ENCODE measurements at places on chromosomes 4 and X.

GRCh38 chr4:42348692-42349091, 48.6 kb upstream of the SHISA3 start:
- no peak overlapping the region for H3K27ac ChIP-seq
- H3K4me1 ChIP-seq = peaks cover 2% of the 10 kb centered on the region
- no peaks in the 10 kb centered on the region for H3K27me3 ChIP-seq
- no peaks in the 10 kb centered on the region for H3K36me3 ChIP-seq
- DNase-seq = no peak
- no peak overlapping the region for H3K4me3 ChIP-seq

DNA sequence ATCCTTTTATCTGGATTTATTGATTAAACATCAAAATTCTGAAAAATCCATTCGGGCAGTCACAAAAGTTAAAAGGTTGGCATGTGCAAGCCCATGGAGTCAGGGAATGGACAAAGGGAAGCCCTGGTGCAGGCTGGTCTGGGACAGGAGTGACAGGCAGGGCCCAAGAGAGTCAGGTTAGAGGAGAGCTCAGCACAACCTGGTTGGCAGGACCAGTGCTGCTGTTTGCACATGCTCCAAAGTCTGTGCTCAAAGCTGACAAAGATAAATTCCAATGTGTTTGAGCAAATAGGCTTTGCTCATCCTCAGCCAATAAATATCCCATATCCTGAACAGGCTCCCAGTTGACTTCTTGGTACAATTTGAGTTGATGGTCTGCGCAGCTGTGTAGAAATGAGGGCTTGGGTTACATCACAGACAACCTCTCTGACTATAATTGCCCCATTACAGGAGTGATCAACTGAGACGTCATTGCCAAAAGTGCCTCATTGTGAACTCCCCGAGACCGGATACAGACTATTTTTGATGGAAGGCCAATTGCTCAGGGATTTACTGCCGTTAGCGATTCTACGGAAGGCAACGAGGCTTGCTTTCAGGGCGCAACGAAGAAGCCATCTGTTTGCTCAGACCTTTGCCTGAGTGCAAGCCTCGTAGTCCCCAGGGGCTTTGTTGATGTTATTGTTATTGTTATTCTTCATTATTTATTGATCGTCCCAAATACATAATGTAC, 1008.1 kb upstream of the TENM3 start:
- no peaks in the 10 kb centered on the region for H3K36me3 ChIP-seq
- H3K4me3 ChIP-seq = no peak overlapping the region
- H3K4me1 ChIP-seq = no peaks in the 10 kb centered on the region
- DNase-seq = no peak

GRCh38 chr4:70714079-70714887, 7.5 kb upstream of the RUFY3 start:
- H3K27ac ChIP-seq = no peak overlapping the region
- H3K4me1 ChIP-seq = peaks cover 40% of the 10 kb centered on the region
- peak overlapping the region; percentile 20 for H3K4me3 ChIP-seq
- DNase-seq = no peak

- DNase-seq = peak; percentile 48
- peaks cover 11% of the 10 kb centered on the region for H3K4me1 ChIP-seq
- H3K27ac ChIP-seq = no peak overlapping the region
- no peaks in the 10 kb centered on the region for H3K36me3 ChIP-seq
Observed at GRCh38 chrX:71147496-71148277, 3.0 kb downstream of the NLGN3 start.

- no peaks in the 10 kb centered on the region for H3K27me3 ChIP-seq
- H3K4me1 ChIP-seq = peaks cover 4% of the 10 kb centered on the region
- no peaks in the 10 kb centered on the region for H3K36me3 ChIP-seq
Observed at GRCh38 chr4:121791481-121791880, 9.6 kb upstream of the EXOSC9 start.

DNA sequence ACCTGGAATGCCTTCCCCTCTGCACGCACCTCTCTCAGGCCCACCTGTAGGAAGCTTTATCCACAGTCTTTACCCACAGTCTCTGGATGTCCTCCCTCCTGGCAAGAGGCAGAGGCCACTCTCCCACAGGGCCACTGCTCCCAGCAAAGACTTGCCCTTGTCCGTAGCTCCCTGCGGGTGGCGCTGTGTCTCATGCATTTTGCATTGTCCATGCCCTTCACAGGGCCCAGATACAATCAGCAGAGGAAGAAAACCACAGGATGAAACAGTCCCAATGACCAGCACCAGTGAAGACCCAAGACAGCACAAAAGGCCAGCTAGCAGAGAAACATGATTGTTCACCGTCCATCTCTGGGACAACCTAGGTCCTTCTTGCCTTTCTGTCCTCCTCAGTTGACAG, 2.1 kb upstream of the NSG1 start:
- H3K36me3 ChIP-seq = no peaks in the 10 kb centered on the region
- no peak overlapping the region for H3K4me3 ChIP-seq
- peaks cover 16% of the 10 kb centered on the region for H3K4me1 ChIP-seq
- H3K27ac ChIP-seq = no peak overlapping the region
- no peaks in the 10 kb centered on the region for H3K27me3 ChIP-seq

DNA sequence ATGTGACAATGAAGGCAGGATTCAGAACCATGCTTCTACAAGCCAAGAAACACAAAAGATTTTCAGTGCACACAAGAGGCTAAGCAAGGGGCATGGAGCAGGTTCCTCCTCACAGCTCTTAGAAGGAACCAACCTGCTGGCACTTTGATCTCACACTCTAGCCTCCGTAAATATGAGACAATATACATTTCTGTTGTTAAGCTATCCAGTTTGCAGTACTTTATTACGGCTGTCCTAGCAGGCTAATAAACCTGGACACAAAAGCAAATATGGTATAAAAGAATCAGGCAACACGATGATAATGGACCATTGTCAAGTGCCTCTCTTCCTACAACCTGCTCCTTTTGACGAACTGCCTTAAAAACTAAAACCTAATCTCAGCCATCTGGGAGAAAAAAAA, 114.5 kb downstream of the ZAR1 start:
- peaks cover 13% of the 10 kb centered on the region for H3K36me3 ChIP-seq
- DNase-seq = no peak
- no peak overlapping the region for H3K4me3 ChIP-seq
- no peaks in the 10 kb centered on the region for H3K27me3 ChIP-seq
- H3K27ac ChIP-seq = no peak overlapping the region
- H3K4me1 ChIP-seq = peaks cover 20% of the 10 kb centered on the region

- H3K4me1 ChIP-seq = no peaks in the 10 kb centered on the region
- H3K36me3 ChIP-seq = no peaks in the 10 kb centered on the region
- H3K27me3 ChIP-seq = no peaks in the 10 kb centered on the region
- H3K4me3 ChIP-seq = no peak within 1 kb of the TSS
- no peak for DNase-seq
Observed at GRCh38 chr4:86891762-86892635, at the start of gene C4orf36. C4orf36 (minus strand) TSS chr4:86892422; CDS start chr4:86891520, 902 bp downstream.

DNA sequence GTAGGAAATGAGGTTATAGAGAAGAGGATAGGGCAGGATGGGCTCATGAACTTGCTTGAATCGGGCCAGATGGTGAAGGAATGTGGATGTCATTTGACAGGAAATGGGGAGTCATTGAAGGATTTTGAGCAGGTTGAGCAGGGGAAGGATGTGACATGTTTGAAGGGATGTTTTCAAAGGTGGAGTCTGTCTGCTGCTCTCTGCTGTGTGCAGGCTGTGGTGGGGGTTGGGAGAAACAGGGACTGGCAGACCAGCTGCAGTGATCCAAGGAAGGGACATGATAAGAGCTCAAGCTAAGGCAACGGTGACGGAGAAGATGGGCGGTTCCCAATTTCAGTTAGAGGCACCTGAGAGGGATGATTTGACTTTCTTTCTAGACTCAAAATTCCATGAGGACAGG, 14.0 kb upstream of the XPNPEP2 start:
- H3K36me3 ChIP-seq = no peaks in the 10 kb centered on the region
- DNase-seq = peak; percentile 16
- no peak overlapping the region for H3K4me3 ChIP-seq
- H3K4me1 ChIP-seq = no peaks in the 10 kb centered on the region
- no peaks in the 10 kb centered on the region for H3K27me3 ChIP-seq

- H3K36me3 ChIP-seq = no peaks in the 10 kb centered on the region
- H3K27ac ChIP-seq = no peak overlapping the region
Observed at GRCh38 chrX:30530606-30531005, 47.0 kb downstream of the TASL start.

GRCh38 chrX:152907084-152907651, 9.3 kb downstream of the ZNF185 start:
- DNase-seq = no peak
- H3K27me3 ChIP-seq = no peaks in the 10 kb centered on the region
- H3K36me3 ChIP-seq = no peaks in the 10 kb centered on the region

DNA sequence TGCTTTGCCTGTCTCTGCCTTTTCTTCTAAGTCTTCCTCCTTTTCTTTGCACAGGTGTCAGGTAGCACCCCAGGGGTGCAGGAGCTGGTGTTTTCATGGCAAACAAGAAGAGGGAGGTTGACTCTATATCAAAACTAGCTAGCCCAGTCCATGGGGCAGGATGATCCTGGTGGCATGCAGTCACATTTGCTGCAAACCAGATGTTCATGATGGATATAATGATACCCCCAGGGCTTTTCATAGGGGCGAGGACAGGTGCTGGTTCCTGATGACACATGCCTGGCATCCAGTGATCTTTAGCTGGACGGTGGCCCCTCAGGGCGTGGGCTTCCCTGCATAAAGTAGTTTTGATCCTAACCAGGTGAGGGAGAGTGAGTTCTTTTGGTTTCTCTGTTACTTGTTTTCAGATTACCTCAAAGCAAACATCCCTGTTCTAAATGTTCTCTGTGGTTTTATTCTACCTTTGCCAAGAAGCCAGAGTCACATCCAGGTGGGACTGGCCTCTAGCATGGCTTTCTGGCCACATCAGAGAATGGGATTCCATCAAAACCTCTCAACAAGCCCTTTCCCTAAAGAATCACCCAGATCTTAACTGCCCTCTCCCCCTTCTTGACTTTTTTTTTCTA, 11.2 kb upstream of the UBA6 start:
- peaks cover 4% of the 10 kb centered on the region for H3K4me1 ChIP-seq
- H3K36me3 ChIP-seq = peaks cover 4% of the 10 kb centered on the region
- no peak overlapping the region for H3K4me3 ChIP-seq

- no peaks in the 10 kb centered on the region for H3K36me3 ChIP-seq
- H3K27ac ChIP-seq = no peak overlapping the region
- peak overlapping the region; percentile 80 for H3K4me3 ChIP-seq
- H3K4me1 ChIP-seq = peaks cover 33% of the 10 kb centered on the region
- H3K27me3 ChIP-seq = no peaks in the 10 kb centered on the region
Observed at GRCh38 chr4:2843941-2844584, 419 bp downstream of the ADD1 start.

DNA sequence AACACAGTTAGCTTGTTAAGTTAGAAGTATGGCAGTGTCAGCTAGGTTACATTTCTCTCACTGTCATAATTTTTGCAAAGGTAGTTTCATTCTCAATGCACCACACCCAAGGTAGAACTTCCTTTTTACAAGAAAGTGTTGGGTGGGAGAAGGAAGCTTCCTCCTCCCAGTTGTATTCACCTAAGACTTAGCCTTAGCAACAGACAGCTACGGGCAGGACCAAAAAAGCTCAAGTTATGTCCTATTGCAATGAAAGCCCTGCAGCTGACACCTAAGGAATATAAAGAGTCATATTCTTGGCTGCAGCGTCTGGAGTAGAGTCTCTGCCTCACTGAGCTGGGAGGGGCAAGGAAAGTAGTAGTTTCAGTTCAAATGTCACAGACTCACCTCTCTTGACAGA, 25.1 kb upstream of the PRDM8 start:
- no peak overlapping the region for H3K4me3 ChIP-seq
- no peak overlapping the region for H3K27ac ChIP-seq
- DNase-seq = no peak
- H3K27me3 ChIP-seq = no peaks in the 10 kb centered on the region

DNA sequence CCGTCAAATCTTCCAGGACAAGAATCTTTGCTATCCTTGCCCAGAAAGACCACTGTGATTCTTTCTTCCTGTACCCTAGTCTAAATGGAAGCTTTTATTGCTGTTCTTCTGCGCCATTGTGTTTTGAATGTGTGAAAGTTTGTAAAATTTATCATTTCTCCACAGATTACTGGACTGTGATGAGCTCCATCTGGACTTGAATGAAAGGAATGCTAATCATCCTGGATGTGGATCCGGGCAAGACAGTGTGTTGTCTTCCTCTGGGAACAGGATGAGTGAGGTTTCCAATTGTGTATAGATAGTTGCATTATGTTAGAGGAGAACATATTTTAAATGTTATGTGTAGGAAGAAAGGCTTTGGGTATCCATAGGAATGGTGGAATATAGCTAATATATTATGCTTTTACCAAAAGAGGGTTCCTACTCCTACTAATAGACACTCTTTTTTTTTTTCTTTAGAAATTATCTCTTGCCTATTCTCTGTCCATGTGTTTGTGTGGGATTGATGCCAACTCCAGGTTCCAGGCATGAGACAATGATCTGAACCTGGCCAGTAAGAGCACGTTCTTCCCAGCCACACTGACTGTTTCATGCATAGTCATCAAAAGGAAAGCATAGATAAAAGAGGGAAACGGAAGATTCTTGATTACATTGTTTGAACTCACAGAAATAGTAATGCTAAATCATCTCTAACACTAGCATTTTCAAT, 803.6 kb upstream of the ADGRL3 start:
- DNase-seq = no peak
- no peak overlapping the region for H3K27ac ChIP-seq
- H3K27me3 ChIP-seq = no peaks in the 10 kb centered on the region
- H3K36me3 ChIP-seq = no peaks in the 10 kb centered on the region
- H3K4me3 ChIP-seq = no peak overlapping the region

DNA sequence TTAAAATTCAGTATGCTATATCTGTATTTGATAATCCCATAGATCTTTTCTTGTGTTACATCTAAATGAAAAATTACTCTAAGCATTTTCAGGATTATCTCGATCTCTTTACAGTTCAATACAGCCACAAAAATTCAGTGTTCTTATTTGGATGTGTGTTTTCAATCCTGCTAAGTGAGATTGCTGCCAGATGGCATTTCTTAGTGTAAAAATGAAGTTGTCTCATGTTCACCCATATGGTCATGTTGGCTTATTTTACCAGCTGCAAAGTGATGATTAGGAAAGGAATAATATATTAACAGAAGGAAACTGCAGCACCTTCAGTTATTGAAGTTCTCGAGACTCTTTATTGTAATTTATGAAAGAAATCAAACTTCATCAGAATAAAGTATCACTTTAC, 12.1 kb upstream of the FAM47A start:
- no peak overlapping the region for H3K27ac ChIP-seq
- no peak for DNase-seq
- no peak overlapping the region for H3K4me3 ChIP-seq
- H3K27me3 ChIP-seq = no peaks in the 10 kb centered on the region
- H3K4me1 ChIP-seq = no peaks in the 10 kb centered on the region

DNA sequence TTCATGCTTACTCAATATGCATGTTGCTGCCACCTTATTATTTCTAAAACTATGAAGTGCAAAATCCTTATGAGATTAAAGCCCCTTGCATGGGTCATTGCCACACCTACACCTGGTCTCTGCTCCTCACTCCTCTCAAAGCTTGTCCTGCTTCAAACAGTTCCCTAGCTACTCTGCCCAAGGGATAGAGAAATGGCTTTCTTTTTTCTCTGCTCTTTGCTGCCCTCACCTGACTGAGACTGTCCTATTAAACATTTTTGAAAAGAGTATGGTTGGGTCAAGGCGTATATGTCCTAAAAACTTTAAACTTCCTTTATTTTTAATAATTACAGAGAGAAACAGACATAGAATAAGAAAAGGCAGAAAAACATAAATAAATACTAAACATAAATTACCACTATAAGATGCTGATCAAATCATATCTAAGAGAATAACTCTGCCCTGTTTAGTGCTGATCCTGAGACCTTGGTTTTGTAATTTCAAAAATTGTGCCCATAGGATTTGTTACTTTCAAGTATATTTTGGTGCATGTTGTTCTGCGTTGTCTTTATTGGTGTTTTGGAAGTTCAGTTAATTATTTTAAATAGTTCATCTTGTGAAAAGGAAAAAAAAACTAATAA, 704.9 kb upstream of the PABPC4L start:
- no peak for DNase-seq
- H3K27ac ChIP-seq = no peak overlapping the region
- H3K4me3 ChIP-seq = no peak overlapping the region

Measured in Karpas-422 (cell line).